T-helper 17 cell (primary cell): ENCODE measurements at places on chromosomes 16 and 17. TPM values are rescaled to one million over a fixed set of nuclear protein-coding genes. Genes with fewer than 3 reads are reported as not detected.

- no peak for DNase-seq
These were observed 36.2 kb downstream of the RAB11FIP4 start for GRCh38 chr17:31427684-31428083.

Gene CA7
- not detected for total RNA-seq

Gene SPATA22
- total RNA-seq, result 0.22 TPM

Gene PERCC1
- total RNA-seq, result not detected

DNA sequence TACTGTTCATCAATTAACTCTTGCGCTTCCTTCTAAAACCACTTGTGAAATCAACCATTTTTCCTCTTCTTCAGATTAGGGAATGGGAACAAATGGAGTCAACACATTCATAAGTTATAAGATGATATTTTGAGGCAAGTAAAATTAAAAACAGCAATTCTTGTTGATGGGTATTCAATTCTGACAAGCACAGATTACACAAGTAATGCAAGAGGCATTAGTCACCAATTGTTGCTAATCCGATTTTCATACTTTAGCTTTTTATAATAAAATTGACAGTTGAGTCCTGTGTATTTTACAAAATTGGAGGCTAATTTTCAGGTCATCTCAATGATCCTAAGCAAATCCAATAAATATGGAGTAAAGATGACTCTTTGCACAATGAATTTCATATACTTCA, 918.4 kb upstream of the SOX9 start:
- DNase-seq, result no peak

DNA sequence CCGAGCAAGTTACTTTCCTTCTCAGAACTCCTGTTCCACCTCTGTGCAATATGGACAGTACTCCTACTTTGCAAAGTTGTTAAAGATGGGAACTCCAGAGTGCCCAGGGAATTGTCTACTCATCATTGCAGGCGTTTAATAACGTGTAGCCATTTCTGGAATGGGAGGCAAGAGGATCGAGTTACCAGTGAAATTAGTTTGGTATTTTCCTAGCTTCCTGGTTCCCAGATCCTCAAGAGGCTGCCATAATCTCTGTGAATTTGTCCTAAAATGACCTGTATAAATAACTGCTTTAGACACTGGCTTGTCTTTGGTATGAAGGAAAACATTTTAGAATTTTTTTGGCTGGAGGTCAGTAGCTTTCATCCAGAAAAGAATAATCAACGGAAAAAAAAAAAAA, 27.7 kb downstream of the WWOX start:
- no peak for DNase-seq

DNA sequence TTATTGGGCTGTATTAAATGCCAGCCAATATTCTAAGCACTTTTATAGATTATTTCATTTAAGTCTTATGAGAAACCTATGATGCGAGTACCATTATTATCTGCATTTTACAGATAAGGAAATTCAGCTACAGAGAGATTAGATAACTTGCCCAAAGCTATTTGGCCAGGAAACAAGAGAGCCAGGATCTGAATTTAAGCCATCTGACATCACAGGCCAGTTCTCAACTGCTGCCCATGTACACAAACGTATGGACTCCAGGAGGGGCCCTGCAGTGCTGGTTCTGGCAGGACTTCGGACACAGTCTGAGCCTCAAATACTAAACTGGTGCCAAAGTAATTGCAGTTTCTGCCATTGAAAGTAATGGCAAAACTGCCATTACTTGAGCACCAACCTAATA, 40.2 kb downstream of the CPPED1 start:
- DNase-seq, result no peak

GRCh38 chr16:79627092-79627491, 26.6 kb upstream of the MAF start:
- DNase-seq, result no peak

GRCh38 chr17:327971-328370, 24.6 kb downstream of the RPH3AL start:
- no peak for DNase-seq

DNA sequence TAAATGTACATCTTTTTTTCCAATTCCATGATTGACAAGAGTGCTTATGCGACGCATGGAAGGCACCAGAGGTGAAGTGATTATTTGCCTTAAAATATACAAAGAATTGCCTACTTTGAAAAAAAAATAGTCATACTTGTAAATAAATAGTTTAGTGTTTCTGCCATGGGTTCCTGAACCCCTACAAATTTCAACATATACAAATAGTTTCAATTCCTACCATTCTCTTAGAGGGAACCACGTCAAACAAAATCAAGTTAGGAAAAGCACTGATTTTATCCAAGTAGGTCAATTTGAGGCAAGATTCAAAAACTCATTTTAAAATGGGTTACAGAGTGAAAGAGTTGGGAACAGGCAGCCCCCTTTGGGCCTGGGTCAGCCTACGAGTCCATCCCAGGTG, 11.7 kb downstream of the CMTM3 start:
- no peak for DNase-seq

DNA sequence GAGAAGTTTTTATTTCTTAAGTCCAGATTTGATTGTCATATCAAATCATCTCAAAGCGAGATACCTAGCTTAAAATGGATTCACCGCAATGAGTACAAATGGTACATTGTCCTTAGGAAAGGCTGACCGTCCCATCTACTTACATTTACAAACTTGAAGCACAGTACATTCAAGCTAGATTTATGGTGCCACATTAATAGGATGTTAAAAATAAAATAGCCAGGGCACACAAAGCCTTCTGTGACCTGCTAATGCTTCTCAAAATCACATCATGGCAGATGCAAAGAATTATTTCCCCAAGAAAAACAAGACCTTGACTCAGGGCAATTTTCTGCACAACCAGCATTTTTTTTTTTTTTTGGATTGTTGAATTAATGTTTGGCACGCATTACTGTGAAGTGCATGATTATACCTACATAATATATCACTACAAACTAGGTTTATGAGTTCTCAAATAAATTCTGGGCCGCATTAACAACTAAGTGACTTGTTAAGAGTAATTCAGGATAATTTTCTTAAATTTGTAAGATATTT, 25.3 kb downstream of the CACNG1 start:
- DNase-seq, result no peak

- DNase-seq, result no peak
These were observed 28.9 kb upstream of the ULK2 start for GRCh38 chr17:19896679-19897078.

GRCh38 chr16:9854675-9855074, 327.6 kb downstream of the GRIN2A start:
- DNase-seq, result no peak

- no peak for DNase-seq
These were observed 15.4 kb upstream of the HOXB9 start for GRCh38 chr17:48641541-48642058.

Gene GDPD3
- total RNA-seq, result 13.7 TPM

DNA sequence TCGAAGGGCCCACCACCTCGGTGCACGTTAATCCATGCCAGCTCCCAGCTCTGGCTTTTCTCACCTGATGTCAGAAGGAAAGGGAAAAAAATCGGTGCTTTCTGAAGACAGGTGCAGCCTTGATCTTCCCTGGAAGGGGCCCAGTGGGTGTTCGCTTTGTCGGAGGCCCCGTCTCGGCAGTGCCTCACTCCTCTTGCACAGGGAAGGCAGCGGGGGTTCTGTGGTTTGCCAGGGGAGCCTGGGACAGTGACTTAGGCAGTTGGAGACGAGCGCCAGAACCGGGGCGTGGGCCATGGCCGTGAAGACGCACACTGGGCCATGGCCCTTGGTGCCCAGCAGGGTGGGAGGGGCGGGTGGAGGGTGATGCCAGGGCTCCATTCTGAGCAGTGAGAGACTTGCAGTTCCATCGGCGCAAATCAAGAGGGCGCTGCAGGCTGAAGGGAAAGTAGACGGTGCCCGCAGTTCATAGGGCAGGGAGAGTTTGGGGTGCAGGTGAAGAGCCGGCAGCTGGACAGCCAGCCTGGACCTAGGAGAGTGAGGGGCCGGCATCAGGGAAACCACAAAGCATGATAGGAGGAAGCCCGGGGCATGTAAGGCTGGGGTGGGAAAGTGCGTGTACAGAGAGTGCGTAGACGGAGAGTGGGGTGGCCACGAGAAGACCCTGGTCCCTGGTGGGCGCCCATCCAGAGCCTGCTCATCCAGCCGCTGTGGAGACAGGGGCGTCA, 101.3 kb upstream of the CHMP6 start:
- peak; percentile 44 for DNase-seq

GRCh38 chr16:50781043-50781442, 39.2 kb downstream of the CYLD start:
- DNase-seq, result peak; percentile 18

DNA sequence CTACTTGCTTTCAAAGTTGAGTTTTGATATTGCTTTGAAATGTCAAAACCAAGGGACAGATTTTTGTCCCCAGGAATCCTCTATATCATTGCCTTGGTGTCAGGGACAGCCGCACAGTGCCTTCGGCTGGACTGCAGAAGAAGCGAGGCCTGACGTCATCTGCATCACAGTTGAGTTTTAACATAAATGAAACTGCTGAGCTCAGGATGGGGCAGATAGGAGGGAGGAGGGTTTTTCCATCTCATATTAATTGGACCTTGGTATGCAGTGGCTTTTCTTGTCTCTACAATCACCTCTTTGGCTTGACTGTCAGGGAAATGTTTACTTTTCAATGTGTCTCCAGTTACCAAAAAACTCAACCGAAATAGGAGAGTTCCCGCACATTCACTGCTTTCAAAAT, 111.3 kb downstream of the AATF start:
- no peak for DNase-seq

- no peak for DNase-seq
These were observed 2.2 kb downstream of the ZNF668 start for GRCh38 chr16:31071861-31072260.
